ENCODE measurements at places on chromosomes 5 and 9. TPM values are rescaled to one million over a fixed set of nuclear protein-coding genes. Genes with fewer than 3 reads are reported as not detected.

ADRB2 gene
- total RNA-seq: 0.81 TPM

TAF11L10 gene
- total RNA-seq: not detected

IFNA2 gene
- not detected for total RNA-seq

CTXN3 gene
- total RNA-seq: not detected

NEUROG1 gene
- not detected for total RNA-seq

CYLC2 gene
- total RNA-seq: not detected

SMIM33 gene
- 0.54 TPM for total RNA-seq

TERT gene
- 3.3 TPM for total RNA-seq

MEGF10 gene
- total RNA-seq: 0.02 TPM

SLCO6A1 gene
- not detected for total RNA-seq

ESM1 gene
- 0.27 TPM for total RNA-seq

NFIB gene
- 0.05 TPM for total RNA-seq

ZNF300 gene
- total RNA-seq: 0.54 TPM

LRRC19 gene
- total RNA-seq: not detected

EQTN gene
- total RNA-seq: not detected

ENHO gene
- total RNA-seq: not detected

SPINK14 gene
- total RNA-seq: not detected

GFI1B gene
- total RNA-seq: not detected

LRRTM2 gene
- total RNA-seq: 0.07 TPM

SPINK6 gene
- not detected for total RNA-seq

ZNF883 gene
- total RNA-seq: not detected

CA9 gene
- total RNA-seq: not detected

PCDHGB6 gene
- 0.37 TPM for total RNA-seq

MCC gene
- total RNA-seq: 3.5 TPM

STK10 gene
- 226 TPM for total RNA-seq

SLC36A3 gene
- not detected for total RNA-seq

CMBL gene
- total RNA-seq: 0.47 TPM

SOX30 gene
- 0.12 TPM for total RNA-seq

DTWD2 gene
- total RNA-seq: 2.2 TPM

PLAC8L1 gene
- 0.96 TPM for total RNA-seq

CD14 gene
- 0.56 TPM for total RNA-seq

EDIL3 gene
- not detected for total RNA-seq

GRM6 gene
- not detected for total RNA-seq

HEXB gene
- total RNA-seq: 88.3 TPM

GABRP gene
- total RNA-seq: not detected

CD72 gene
- 7.6 TPM for total RNA-seq

QRFP gene
- total RNA-seq: not detected

RASEF gene
- not detected for total RNA-seq

PRPF4 gene
- 34.8 TPM for total RNA-seq

RNF180 gene
- total RNA-seq: not detected

All from T-helper 1 cell treated with Interleukin-12 subunit alpha and Interleukin-12 subunit beta and Interleukin-4 antibody, amounts not matched to agents 30 ng/mL and 1 ng/mL, for 36 hours (primary cell).